ENCODE measurements at places on chromosomes 6 and 20.
A peak's percentile ranks its signal among the peaks of the same experiment; 100 is the strongest.

DNA sequence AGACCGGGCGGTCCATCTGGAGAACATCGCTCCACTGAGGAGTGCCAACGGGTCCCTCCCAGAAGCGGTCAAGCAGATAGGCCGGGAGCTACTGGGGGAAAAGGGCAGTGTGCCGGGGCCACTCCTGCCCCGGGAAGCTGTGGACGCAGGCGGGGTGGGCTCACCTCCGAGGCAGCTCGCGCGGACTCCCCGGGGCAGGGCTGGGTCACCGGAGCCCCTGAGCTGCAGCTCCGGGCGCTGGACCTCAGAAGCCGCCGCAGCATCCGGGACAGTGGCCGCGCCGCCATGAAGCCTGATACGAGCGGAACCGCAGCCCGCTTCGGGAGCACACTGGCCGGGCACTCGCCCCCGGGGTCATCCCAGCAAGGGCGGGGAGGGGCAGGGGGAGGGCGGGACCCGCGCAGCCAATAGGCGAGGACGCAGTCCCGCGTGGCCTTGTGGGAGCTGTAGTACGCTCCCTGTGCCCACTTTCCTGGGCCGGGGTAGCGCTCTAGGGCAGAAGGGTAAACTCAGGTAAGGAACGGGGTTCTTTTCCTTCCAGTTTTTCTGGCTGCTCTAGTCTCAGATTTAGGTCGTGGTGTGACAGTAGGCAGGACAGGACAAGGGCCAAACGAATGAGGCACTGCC lies at the start of gene MOCS1:
TSS of gene MOCS1 (minus strand) at position 332 of the 627 bp plus-strand sequence. CDS start at position 287, 45 bp downstream.
- no peak for DNase-seq

GRCh38 chr20:4326195-4327065 lies 311.1 kb upstream of the RNF24 start:
- DNase-seq: no peak

- DNase-seq: peak; percentile 74
Observed at GRCh38 chr6:116531675-116532570, 13.6 kb downstream of the TRAPPC3L start.

DNA sequence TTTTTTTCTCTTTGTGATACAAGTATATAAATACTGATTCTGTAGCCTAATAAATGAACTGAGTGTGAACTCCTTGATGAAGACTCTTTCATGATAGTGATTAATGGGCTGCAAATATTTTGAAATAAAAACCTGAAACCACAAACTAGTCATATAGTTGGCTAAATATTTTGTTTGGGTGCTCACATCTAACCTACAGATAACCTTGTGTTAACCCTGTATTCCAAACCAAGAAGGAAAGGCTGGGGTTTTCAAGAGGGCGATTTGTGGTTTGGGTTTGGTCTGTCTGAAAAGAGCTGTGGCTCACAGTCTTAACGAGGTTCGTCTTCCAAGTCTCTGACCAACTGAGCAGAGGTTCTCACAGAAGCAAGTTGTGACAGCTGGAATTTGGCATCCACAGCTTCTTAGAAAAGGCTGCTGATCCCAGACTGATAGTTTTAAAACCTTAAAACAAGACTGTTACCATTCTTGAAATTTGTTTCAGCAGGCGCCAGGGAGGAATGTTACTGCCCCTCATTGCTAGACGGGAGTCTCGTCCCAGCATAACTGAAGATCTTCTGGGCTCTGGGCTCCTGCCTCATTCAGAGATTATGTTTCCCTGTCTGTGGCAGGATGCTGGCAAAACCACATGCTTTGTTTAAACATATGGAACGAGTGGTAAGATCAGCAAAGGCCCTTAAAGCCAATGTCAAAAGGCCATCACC lies 736.4 kb upstream of the MARCKS start:
- DNase-seq: no peak

DNA sequence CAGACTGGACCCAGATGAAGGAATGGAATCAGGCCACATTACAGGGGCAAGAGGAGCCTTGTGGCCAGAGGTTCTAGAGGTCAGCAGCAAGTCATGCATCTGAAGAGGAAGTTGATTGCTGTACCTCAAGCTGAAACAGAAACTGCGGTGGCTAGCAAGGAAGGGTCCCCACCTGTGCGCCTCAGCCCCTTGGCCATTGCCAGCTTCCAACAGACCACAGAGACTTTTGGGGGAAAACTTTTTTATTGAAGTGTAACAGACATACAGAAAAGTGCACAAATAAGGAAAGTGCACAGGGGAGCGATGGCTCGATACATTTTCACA lies 26.8 kb upstream of the SLC9A8 start:
- no peak for DNase-seq

DNA sequence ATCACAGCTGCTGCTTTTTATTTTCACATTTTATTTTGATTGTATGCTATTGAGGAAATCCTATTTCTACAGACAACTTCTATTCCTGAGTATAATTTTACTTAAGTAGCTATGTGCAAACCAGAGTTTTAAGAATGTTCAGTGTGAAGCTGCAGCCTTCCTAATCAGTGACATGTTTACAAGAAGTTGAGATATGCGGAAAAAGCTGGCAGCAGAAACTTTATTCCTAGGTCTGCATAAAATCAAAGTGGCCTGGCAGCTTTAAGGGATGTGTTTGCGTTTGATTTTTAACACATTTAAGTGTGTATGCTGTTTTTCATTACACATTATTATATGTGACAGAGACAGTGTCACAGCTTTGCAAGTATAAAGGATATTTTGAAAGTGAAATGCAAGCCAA lies 26.3 kb downstream of the MAPK14 start:
- DNase-seq: no peak

GRCh38 chr6:56536536-56536935 lies 106.2 kb downstream of the DST start:
- DNase-seq: no peak

GRCh38 chr20:25032478-25033264 lies 25.3 kb downstream of the ACSS1 start:
- DNase-seq: no peak

GRCh38 chr6:11241793-11242201 lies 9.3 kb upstream of the NEDD9 start:
- no peak for DNase-seq

DNA sequence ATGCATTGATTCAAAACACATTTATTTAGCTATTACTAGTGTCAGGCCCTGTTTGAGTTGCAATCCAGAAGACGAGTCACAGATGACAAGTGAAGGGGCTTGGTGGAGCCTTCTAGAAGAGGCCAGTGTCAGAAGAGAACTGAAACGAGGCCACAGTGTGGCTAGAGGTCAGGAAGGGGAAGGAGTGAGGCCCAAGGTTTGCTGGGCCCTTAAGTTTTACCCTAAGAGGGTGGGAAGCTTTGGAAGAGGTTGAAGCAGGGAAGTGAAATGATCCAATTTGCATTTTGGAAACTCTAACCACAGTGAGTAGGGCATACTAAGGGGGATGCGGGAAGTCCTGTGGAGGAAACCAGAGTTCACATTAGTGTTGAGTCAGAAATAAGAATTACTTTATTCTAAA lies 25.0 kb downstream of the TTK start:
- DNase-seq: no peak

GRCh38 chr20:50717974-50718761 lies 13.2 kb upstream of the PARD6B start:
- no peak for DNase-seq
